Activated T-cell treated with anti-CD3 and anti-CD28 coated beads, Interleukin-2, amount 50 U/mL, for 72 hours (primary cell): ENCODE measurements at places on chromosomes 12 and 14.

DNA sequence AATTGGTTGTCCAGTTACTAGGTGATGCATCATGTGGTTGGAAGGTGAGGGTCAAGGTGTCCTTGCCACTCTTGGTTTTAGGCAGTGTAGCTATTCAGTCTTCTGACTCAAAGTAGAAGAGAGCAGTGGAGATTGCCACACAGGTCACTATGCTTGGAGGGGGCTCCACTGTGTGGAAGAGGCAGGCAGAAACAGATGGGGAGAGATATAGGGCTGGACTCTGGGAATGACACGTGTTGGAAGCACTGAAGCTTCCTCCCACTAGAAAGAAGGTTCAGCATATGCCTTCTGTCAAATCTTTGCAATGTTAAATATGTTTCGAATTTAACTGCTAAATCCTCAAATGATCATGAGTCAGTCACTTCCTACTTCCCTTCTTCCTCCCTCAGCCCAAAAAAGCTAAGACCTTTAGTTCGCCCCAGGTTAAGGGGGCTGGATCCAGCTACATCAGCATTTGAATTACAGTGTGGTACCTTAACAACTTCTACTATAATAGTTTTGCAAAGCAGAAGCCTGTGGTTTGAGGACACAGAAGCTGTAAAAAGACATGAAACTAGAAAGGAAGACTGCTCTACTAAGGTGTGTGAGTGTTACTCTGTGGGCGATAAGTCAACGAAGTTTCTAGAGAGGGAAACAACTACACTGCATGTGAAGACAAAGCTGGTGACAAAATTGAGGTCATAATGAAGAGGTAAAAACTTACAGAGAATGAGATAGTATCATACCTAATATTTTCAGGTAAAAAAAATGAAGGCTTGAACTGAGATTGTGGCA lies 228.0 kb downstream of the NELL2 start:
- DNase-seq, result no peak

- DNase-seq, result peak; percentile 17
Observed at GRCh38 chr14:72708708-72709475, 185.0 kb downstream of the DPF3 start.

- DNase-seq, result peak; percentile 0
Observed at GRCh38 chr12:28497889-28498411, 307.7 kb downstream of the CCDC91 start.

- no peak for DNase-seq
Observed at GRCh38 chr12:65330331-65330730, 51.8 kb downstream of the MSRB3 start.

GRCh38 chr14:79279645-79280597 lies 931.4 kb downstream of the DIO2 start:
- DNase-seq, result no peak

DNA sequence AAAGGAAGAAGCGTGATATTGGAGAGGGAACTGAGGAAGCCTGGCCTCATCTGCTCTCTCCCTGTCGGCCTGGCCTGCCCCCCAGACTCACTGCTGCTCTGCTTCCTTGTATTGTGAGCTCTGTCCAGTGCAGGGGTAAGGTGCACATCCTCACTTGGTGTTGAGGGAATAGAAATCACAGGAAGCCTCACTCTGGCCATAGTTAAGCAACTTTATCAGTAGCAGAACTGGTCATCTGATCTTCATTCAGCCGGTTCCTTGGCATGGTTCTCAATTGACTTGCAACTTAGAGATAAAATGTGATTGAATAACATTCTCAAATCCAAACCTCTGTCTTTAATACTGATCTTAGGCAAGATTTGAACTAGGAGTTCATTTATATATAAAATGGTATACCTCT lies 11.5 kb upstream of the CCDC175 start:
- no peak for DNase-seq

- no peak for DNase-seq
Observed at GRCh38 chr14:77339407-77339806, 18.6 kb downstream of the GSTZ1 start.

DNA sequence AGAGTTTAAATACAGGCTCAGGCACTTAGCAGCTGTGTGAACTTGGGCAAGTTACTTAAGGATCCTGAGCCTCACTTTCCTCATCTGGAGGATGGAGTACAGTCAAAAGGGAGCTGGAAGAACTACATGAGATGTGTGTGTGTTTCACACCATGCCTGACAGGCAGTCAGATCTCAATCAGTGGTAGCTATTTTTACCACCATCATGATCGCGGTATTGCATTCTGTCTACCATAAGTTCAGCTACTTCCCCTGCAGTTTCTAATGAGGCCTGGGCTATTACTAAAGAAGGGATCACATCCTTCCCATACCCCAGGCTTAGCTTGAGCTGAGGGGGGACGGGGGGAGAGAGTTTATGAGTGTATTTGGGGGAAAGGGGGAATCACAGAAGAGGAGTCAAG lies 7.0 kb downstream of the AQP6 start:
- no peak for DNase-seq

DNA sequence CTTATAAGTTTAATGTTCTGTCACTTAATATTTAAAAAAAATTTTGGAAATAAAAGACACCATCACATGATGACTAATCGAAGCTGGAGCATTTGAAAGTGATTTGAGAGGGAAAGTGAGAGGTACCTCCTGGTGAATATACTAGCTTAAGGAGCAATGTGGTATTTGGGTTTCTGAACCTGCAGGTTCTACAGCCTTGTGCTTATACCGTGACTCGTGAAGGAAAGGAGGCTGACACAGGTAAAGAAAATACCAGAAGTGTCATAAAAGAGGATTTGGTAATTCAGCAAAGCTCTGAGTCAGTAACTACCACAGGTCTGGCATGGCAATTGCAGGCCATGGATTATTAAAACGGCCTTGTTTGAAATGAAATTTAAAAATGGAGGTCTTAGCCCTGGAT lies 151.0 kb downstream of the SLC38A4 start:
- no peak for DNase-seq

DNA sequence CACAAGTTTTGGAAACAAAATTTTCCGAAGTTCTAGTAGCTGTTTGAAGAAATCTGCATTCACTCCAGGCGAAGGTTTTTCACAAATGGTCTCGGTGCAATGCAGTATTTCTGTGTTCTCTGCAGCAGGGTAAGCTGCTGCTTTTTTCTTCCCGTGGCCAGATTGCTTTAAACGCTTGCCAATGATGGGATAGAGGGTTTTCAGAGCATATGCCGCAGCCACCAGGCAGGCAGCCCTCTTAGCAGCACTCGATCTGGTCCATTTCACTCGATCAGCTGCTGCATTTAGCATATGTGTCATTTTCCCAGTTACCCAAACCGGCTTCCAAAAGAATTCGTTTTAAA lies 315 bp downstream of the ABCD2 start:
- peak; percentile 9 for DNase-seq

GRCh38 chr12:124527861-124528561 lies 39.4 kb downstream of the NCOR2 start:
- DNase-seq, result no peak

GRCh38 chr14:81485781-81486180 lies 47.9 kb downstream of the SEL1L start:
- DNase-seq, result no peak

DNA sequence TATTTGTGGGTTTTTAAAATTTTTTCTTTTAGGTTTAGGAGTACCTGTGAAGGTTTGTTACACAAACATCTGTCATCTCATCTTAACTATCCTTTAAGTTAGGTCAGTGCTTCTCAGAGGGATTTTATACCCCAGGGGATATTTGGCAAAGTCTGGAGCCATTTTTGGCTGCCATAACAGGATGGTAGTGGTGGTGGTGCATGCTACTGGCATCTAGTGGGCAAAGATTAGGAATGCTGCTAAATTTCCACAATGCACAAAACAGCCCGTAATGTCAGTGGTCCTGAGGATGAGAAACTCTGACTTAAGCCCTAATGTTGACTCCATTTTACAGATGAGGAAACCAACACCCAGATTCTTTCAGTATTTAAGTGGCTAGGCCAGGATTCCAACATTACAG lies 85.2 kb upstream of the MYF6 start:
- DNase-seq, result no peak

DNA sequence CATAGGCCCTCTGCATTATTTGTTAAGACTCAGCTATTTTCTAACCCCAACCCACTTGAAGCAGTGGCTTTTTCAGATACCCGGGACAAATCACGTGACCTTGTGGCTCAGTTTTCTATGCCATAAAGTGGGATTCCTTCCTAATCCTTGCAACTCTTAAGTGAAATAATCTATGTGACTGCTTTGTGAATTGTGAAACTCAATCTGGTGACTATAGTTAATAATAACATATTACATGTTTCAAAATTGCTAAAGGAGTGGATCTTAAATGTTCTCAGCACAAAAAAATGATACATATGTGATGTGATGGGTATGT lies 17.3 kb downstream of the EML1 start:
- DNase-seq, result no peak

DNA sequence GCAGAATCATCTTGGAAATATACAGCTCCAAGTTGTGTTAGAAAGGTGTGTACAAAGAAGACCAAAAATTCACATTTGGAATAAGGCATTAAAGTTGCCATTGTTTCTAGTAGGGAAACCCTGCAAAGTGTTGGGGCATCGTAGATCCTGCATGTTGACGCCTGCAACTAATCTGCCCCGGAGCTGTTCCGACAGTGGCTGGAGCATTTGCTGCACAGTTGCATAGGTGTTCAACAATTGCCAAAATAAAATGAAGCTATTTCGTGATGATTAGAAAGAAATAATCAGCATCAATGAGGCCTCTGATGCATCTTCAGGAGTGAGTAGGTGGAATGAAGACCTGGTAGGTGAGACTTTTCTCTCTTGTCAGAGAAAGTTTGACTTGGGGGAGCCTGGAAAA lies 47.3 kb downstream of the DAD1 start:
- DNase-seq, result no peak
